Activated CD4-positive, alpha-beta T cell treated with anti-CD3 and anti-CD28 coated beads, Interleukin-2, Interleukin-6, amounts not matched to agents 100 ng/mL and 50 ng/mL, durations not matched to agents 16 hours and 8 hours (primary cell): ENCODE measurements at places on chromosomes 13 and 19.
A peak's percentile ranks its signal among the peaks of the same experiment; 100 is the strongest.

DNA sequence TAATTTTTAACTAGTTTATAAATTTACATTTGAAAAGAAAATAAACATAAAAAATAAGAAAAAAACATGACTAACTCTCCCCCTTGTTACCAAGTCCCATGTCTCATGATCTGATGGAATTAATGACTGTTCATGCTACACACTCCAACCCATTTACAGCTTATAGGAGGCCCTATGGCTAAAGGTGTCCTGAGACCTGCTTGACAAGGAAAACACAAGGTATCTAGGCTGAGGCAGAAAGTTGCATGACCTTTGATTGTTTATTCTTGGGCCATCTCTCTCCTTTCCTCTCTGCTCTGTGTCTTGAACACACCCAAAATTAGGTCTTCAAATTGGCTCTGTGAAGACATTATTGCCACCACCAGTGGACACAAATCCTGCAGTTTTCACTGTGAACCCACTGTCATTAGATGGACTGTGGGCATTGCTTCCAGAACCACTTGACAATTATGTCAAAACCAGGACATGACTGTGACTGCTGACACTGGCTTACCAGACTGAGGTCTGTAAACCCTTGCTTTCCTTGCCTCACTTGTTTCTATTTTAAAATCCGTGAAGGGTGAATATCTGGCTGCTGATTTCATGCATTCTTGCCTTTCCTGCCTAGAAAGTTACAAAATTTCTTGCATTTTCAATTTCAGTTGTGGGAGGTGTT lies 386.5 kb upstream of the SPRY2 start:
- no peak for DNase-seq

GRCh38 chr19:34224996-34225658 lies 29.2 kb upstream of the GARRE1 start:
- peak; percentile 75 for DNase-seq

DNA sequence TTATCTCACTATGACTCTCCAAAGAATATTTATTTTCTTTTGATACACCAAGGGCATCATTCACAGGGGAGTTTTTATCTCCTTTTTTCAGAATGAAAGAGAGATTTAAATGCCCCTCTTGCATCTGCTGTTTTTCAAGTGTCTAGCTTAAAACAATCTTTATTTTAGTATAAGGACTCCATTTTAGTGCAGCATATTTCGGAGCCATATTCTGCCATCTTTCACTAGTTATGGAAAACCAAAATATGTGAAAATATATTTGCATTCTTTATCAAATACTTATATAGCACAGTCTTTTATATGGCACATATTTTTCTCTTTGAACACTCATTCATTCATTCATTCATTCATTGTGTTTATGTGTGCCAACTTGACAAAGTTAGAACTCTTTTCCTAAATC lies 1130.2 kb downstream of the SLITRK5 start:
- no peak for DNase-seq

DNA sequence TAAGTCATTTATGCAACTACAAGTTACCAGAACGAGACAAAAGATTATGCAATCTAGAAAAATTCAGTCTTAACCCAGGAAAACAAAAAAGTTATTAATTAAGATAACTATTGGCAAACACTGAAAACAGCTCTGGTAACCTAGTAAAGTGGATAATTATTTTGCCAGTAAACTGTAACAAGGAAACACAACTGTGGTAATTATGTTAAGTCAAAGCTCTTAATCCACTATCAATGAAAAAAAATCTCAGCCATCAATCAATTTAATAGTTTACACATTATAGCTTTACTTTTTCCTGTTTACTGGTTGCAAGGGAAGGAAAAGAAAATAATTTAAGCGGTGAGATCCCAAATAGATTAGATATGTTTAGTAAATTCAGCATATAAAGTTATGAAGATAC lies 11.2 kb downstream of the EXOSC8 start:
- DNase-seq, result no peak

GRCh38 chr13:44088991-44089413 lies 209.3 kb downstream of the LACC1 start:
- peak; percentile 3 for DNase-seq

DNA sequence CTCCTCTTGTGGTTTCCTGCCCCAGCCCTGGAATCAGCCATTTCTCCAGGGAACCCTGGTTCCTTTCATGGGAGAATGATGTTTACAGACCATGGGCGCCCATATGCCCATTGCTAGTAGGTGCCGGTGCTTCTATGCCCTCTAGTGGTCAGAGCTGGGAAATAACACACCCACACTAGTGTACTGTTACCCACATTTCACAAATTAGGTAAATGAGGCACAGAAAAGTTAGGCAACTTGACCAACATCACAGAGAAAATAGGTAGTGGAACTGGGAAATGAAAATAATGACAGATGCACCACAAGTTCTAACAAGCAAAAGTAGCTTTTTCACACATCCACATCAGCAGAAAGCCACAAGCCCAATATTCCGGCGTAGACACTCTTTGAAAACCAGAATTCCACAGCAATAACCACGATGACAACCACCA lies 1.3 kb upstream of the CEACAM3 start:
- peak; percentile 79 for DNase-seq

DNA sequence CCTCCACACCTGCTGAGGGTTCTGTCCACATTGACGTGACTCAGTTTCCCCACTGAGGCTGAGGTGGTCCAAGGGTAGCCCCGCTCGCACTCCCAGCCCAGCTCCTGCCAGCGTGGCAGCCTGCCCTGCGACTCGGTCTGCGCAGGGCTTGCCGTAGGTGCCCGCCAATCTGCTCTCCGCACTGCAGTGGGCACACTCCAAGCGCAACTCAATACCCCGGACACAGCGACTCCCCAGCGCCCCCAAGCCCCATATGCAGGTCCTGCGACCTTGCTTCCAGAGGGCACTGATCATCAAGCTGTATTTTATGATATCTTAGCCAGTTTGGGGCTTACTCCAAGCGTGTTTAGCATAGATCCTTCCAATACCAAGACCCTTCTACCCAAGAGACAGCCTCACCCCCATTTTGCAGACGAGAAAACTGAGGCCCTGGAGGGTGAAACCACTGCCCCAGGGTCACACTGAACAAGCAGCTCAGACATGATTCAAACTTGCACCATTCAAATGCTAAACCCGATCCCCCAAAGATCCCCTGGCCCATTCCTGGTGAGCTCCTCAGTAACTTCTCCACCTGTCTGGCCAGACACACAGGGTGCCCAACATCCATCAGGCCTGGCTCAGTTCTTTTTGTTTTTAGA lies 13.5 kb downstream of the PTPRS start:
- DNase-seq, result no peak

- no peak for DNase-seq
Measured at GRCh38 chr19:42445948-42446347, 3.2 kb upstream of the CXCL17 start.

DNA sequence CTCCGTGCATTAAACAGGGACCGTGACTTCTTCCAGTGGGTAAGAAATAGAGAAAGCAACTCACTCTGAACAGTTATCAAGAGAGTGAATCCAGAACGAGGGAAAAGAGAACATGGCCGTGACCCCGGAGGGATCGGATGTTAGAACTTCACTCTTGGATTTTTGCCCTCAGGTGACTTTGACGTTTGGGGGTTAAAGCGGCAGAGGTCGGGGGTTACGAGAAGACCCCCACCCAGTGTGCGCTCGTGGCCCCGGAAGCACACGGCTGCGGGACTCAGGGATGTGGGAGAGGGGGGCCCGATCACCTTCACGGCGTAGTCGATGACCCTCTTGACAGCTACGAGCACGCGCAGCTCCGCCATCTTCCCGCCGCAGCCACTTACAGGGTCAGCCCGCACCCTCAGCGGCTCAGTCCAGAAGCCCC lies at the start of gene ETFB:
ETFB (minus strand) TSS at position 424 of the 424 bp plus-strand sequence; CDS start at position 362, 62 bp downstream.
- DNase-seq, result no peak

DNA sequence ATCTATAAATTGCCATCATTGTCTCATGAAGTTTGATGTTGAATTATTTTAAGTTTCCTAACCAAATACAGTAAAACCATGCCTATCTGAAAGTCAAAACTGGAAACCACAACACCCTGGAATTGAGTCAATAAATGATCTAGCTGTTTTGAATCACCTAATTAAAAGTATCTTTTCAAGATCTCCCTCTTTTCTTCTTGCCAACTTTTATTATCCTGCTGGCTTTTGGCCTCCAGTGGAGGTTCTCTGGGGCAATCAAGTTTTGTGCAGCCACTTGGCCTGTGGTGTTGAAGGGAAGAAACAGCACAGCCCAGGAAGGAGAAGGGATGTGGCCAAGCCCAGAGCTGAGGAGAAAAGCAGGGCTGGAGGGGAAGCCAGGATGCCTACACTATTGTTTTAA lies 255.4 kb downstream of the COG6 start:
- peak; percentile 42 for DNase-seq

DNA sequence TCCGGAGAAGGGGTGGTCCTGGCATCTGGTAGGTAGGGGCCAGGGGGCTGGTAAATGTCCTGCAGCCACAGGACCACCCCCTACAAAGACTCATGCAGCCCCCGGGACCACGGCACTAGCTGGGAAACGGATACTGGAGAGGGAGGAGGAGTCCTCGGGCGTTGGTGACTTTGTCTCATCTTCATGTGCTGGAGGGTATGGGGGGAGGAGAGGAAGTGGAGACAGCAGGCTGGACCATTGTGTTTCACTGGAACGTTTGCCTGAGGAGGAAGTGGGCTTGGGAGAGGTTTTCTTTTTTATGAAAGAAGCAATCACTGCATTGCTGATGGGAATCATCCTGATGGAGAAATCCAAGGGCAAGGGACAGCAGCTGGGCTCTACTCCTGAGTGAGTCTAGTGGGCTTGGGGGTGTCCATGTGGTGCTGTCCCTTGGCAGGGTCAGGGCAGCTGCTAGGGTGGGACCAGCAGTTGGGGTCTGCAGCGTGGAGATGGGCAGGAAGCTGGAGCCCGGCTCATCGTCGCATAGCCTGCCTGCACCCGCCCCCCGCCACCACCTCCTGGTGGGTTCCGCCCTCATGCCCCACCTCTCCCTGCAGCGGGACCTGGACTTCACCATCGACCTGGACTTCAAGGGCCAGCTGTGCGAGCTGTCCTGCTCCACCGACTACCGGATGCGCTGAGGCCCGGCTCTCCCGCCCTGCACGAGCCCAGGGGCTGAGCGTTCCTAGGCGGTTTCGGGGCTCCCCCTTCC lies 1.7 kb upstream of the ADM5 start:
- no peak for DNase-seq

GRCh38 chr19:3496392-3497273 lies 3.8 kb downstream of the DOHH start:
- DNase-seq, result no peak

- peak; percentile 5 for DNase-seq
Measured at GRCh38 chr13:21399741-21400140, 59.4 kb downstream of the ZDHHC20 start.

- DNase-seq, result peak; percentile 56
Measured at GRCh38 chr19:6828698-6829633, 56.5 kb downstream of the VAV1 start.

- peak; percentile 6 for DNase-seq
Measured at GRCh38 chr13:98919566-98919965, 58.3 kb downstream of the DOCK9 start.

DNA sequence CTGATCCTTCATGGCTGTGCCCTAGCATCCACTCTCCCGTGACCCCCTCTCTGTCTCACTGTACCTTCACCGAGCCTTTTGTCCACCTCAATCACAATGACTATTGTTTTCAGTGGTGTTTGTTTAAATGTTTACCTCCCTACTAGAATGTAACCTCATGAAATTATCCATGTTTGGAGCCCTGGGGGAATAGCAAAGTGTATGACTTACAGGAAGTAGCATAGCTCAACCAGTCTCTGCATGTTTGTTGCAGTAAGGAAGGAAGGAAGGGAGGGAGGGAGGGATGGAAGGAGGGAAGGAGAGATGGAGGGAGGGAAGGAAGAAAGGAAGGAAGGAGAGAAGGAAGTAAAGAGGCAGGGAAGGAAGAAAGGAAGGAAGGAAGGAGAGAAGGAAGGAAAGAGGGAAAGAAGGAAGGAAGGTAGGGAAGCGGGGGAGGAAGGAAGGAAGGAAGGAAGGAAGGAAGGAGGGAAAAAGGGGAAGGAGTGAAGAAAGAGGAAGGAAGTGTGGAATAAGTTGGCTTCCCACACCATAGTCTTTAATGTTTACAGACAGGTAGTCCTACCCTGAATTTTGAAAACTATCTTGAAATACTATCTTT lies 421.4 kb downstream of the COG6 start:
- DNase-seq, result no peak

GRCh38 chr13:74774264-74774663 lies 640.1 kb upstream of the KLF12 start:
- DNase-seq, result no peak

- no peak for DNase-seq
Measured at GRCh38 chr13:51637852-51638215, 53.6 kb downstream of the WDFY2 start.

DNA sequence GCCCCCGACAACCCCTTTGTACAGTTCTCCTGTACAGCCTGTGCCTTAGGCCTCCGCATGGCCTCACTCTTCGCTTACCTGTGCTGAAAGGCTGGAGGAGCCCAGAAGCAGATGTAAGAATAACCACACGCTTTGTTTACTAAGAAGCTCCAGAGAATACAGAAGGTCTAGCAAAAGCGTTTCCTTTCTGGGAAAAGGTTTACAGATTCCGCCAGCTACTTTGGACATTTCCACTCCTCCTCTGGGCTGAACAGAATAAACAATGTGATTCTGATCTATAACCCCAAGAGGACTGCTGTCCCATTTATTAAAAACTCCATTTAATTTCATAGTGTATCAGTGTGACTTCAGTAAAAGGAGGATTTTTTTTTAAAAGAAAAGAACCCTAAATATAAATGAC lies 339.2 kb downstream of the DNAJC15 start:
- no peak for DNase-seq

- DNase-seq, result no peak
Measured at GRCh38 chr19:54319892-54320670, 7.1 kb upstream of the LILRA5 start.

DNA sequence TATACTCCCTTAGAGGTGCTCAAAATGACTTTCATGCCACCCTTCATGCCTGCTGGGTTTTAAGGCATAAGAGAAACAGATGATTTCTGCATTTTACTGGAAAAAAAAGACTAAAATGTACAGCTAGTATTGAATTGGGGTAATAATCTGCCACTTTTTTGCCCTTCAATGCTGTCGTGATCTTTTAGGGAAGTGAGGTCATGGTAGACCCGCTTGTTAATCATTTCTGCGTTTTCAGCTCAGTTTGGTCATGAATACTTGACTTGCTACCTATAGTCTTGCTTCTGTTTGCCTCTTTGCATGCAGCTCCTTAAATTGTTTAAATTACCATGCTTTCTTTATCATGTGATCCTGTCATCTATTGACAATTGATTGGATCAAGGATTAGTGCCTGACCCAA lies 90.4 kb downstream of the PCCA start:
- DNase-seq, result no peak

GRCh38 chr13:68597641-68598040 lies 1367.5 kb upstream of the PCDH9 start:
- no peak for DNase-seq
